ENCODE measurements at places on chromosomes 6 and 20. TPM values are rescaled to one million over a fixed set of nuclear protein-coding genes. Genes with fewer than 3 reads are reported as not detected.

GABRR1 gene
- not detected for total RNA-seq

GRCh38 chr20:39874049-39874893 lies 814.8 kb downstream of the MAFB start:
- no peaks in the 10 kb centered on the region for H3K27me3 ChIP-seq
- no peak overlapping the region for H3K27ac ChIP-seq

DNA sequence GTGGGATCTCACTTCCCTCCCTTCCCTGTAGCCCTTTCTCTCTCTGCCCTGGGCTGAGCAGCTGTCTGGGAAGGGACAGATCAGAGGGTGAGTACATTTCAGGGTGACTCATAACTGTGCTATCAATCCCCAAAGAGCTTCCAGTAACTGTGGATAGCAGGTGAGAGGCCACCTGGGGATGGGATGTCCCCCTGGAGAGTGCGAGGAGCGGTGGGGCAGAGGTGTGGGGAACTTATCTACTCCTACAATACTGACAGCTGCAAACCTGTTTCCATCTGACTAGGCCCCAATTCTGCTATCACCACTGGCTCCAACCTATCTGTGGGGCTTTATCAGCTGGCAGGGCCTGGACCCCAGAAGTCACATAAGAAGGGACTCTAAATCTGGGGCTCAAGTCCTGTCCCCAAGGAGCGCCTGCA lies 32.6 kb downstream of the KCNK5 start:
- DNase-seq = no peak
- no peaks in the 10 kb centered on the region for H3K27me3 ChIP-seq
- no peak overlapping the region for H3K27ac ChIP-seq
- peaks cover 15% of the 10 kb centered on the region for H3K36me3 ChIP-seq
- H3K4me1 ChIP-seq = peaks cover 28% of the 10 kb centered on the region

DNA sequence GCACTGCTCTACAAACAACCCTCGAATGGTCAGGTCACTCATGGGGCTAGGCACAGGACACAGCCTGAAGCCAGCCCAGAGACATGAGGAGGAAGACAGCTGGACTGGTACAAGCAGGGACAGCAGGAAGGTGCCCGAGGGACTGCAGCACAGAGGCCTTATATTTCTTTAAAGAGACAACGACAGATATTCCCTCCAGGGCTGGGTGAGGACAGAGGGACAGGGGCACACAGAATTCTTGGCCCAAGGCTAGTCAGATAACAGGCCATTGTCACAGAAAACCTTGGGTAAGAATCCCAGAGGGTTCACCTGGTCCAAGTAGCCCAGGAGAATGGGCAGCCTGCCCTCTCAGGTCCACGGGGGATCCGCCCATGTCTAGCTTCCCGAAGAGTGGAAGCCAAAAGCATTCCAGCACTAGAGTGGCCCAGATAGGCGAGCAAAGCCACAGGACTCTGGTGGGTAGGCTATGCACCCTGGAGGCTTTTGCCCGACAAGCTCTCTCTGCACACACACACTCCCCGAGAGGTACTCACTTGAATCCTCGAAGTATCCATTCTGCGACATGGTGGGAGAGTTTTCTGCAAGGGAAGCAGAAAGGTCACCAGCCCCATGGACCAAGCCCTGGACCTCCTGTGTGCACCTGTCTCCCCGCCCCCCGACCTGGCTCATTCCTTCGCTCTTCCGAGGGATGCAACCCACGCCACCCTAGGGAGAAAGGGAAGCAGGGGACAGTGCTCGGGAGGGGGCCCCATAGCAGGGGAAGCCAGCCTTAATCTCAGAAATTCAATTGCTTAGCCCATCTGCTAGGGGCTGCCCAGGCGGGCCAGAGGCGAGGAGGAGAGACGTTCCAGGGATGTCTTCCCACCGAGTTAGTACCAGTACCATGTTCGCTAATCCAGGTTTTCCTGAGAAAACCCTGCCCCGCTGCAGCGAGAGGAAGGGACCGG lies 1.7 kb downstream of the SLC4A11 start:
- H3K36me3 ChIP-seq = no peaks in the 10 kb centered on the region
- H3K27me3 ChIP-seq = no peaks in the 10 kb centered on the region
- no peak for DNase-seq
- no peak overlapping the region for H3K4me3 ChIP-seq
- peaks cover 45% of the 10 kb centered on the region for H3K4me1 ChIP-seq

DNA sequence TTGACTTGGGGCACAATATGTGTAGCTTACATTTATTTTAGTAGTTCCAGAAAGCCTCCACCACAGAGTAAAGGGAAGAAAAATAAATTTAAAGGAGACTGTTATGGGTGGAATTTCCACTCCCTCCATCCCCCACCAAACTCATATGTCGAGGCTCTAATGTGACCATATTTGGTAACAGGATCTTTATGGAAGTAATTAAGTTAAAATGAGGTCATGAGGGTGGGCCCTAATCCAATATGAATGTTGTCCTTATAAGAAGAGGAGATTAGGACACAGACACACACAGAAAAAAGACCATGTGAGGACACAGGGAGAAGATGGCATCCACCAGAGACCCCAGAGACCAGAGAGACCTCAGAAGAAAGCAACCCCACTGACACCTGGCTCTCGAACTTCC lies 189.7 kb downstream of the EDN1 start:
- no peak overlapping the region for H3K27ac ChIP-seq
- H3K4me1 ChIP-seq = no peaks in the 10 kb centered on the region
- no peaks in the 10 kb centered on the region for H3K36me3 ChIP-seq
- H3K4me3 ChIP-seq = no peak overlapping the region

GRCh38 chr6:68691120-68691519 lies 56.0 kb downstream of the ADGRB3 start:
- no peak overlapping the region for H3K27ac ChIP-seq
- H3K36me3 ChIP-seq = no peaks in the 10 kb centered on the region
- H3K4me3 ChIP-seq = no peak overlapping the region
- no peak for DNase-seq

RBPJL gene
- not detected for total RNA-seq

- H3K36me3 ChIP-seq = no peaks in the 10 kb centered on the region
- no peaks in the 10 kb centered on the region for H3K27me3 ChIP-seq
- H3K27ac ChIP-seq = no peak overlapping the region
Measured at GRCh38 chr20:12201289-12201991, 283.7 kb downstream of the BTBD3 start.

GRCh38 chr20:19893356-19893755 lies 123.8 kb upstream of the NAA20 start:
- no peaks in the 10 kb centered on the region for H3K27me3 ChIP-seq
- H3K36me3 ChIP-seq = no peaks in the 10 kb centered on the region
- no peak for DNase-seq
- peaks cover 23% of the 10 kb centered on the region for H3K4me1 ChIP-seq
- H3K4me3 ChIP-seq = no peak overlapping the region
- H3K27ac ChIP-seq = no peak overlapping the region

GRCh38 chr6:44022296-44022661 lies 105.0 kb downstream of the MRPL14 start:
- no peaks in the 10 kb centered on the region for H3K27me3 ChIP-seq
- no peaks in the 10 kb centered on the region for H3K4me1 ChIP-seq
- H3K36me3 ChIP-seq = no peaks in the 10 kb centered on the region
- no peak overlapping the region for H3K4me3 ChIP-seq

DNA sequence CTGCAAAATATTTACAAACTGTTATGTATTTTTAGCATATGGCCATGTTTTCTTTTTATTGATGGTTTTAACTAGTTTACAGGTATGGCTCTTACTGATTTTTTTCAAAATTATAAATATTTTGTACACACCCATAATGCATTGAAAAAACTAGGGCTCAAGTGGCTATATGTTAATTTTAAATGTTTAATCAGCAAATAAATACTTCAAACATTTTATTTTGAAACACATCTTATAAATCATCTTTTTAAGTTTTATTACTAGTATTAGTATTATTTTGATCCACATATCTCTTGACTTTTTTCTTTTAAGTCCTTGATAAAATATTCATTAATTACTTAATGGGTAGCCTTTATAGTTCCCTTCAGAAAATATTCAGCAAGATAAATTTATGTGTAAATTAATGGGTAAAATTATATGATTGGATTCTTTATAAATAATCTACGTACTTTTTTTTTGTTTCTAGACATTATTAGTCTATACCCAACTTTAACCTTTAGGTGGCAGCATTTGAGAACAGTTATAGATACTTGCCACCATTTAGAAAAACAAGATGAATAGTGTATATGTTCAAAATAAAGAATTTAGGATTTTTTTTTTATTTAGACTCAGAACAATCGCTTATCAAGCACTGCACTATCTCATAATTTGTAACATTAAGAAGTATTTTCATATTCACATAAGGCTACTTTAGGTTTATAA lies 241.9 kb downstream of the ADGRB3 start:
- no peak overlapping the region for H3K4me3 ChIP-seq
- H3K36me3 ChIP-seq = no peaks in the 10 kb centered on the region
- H3K27me3 ChIP-seq = no peaks in the 10 kb centered on the region
- H3K4me1 ChIP-seq = no peaks in the 10 kb centered on the region
- H3K27ac ChIP-seq = no peak overlapping the region

DNA sequence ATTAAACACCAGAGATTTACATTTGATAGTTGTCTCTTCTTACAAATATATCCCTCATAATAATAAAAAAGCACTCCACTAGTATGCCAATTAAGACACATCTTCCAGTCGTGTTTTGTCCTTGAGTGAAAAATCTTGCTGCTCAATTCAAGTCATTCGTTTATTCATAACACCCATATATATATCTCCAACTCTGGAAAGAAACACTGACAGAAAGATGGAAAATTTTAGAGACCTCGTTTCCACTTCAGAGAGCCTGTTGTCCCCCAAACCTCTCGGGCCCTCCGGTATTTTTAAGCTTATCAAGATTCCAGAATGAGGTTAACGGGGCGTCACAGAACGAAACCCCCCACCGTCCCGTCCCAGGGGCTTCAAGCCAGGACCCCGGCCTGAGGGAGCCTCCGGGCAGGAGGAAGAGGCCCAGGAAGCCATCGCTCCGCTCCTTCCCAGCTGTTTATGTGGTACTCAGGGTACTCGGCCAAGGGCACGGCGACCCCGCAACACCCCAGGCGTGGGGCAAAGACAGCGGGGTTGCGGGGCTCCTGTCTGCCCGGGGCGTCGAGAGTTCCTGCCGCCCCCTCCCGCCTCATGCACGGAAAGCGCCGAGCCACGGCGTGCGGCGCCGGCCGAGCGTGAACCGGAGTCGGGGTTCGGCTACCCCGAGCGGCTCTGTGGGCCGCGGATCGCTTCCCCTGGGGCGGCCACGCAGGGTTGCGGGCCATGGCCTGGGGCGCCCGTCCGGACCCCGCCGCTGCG lies 623 bp upstream of the SNX9 start:
- no peaks in the 10 kb centered on the region for H3K27me3 ChIP-seq
- no peak for DNase-seq
- H3K36me3 ChIP-seq = no peaks in the 10 kb centered on the region

- H3K36me3 ChIP-seq = no peaks in the 10 kb centered on the region
- no peaks in the 10 kb centered on the region for H3K27me3 ChIP-seq
- no peak overlapping the region for H3K4me3 ChIP-seq
Measured at GRCh38 chr6:43311666-43312065, 3.0 kb upstream of the CRIP3 start.
